ENCODE measurements at places on chromosomes 1 and 21.

GRCh38 chr1:32014199-32014947, 705 bp downstream of the KHDRBS1 start:
- no peak for DNase-seq

DNA sequence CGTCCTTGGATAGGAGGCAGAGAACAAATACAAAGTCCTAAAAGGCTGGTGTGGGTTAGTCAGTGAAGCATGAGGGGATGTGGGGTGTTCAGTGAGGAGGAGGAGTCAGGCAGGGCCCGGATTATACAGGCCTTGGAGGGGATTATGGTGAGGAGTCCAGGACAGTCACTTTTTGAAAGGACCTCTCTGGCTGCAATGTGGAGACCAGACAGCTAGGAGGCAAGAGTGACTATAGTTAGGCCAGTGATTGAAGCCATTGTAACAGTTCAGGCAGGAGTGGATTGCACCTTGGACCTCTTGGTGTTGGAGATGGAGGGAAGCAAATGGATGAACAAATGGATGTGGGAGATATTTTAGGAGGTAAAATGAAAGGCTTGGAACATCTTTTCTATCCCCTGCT, 115.8 kb downstream of the C1orf94 start:
- DNase-seq, result no peak

- no peak for DNase-seq
Observed at GRCh38 chr21:20343186-20343585, 655.0 kb upstream of the NCAM2 start.

DNA sequence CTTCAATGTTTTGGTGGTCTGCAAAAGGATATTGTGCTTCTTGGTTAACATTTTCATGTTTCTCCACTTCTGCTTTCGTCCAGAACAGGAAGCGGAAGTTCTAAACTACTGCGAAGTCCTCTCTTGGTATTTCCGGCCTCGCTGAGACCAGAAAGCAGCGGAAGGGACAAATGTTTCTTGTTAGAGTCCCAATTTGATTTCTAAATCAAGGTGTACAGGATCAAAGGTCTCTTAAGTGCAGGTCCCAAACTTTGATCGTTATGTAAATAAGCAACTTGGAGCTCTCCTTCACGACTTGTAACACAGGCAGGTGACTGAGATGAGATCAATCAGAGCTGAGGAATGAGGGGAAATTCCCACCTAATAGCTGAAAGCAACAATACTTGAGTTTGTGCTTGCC, 40.1 kb upstream of the HMCN1 start:
- DNase-seq, result no peak

GRCh38 chr1:232711996-232712395, 82.1 kb upstream of the SIPA1L2 start:
- DNase-seq, result no peak

DNA sequence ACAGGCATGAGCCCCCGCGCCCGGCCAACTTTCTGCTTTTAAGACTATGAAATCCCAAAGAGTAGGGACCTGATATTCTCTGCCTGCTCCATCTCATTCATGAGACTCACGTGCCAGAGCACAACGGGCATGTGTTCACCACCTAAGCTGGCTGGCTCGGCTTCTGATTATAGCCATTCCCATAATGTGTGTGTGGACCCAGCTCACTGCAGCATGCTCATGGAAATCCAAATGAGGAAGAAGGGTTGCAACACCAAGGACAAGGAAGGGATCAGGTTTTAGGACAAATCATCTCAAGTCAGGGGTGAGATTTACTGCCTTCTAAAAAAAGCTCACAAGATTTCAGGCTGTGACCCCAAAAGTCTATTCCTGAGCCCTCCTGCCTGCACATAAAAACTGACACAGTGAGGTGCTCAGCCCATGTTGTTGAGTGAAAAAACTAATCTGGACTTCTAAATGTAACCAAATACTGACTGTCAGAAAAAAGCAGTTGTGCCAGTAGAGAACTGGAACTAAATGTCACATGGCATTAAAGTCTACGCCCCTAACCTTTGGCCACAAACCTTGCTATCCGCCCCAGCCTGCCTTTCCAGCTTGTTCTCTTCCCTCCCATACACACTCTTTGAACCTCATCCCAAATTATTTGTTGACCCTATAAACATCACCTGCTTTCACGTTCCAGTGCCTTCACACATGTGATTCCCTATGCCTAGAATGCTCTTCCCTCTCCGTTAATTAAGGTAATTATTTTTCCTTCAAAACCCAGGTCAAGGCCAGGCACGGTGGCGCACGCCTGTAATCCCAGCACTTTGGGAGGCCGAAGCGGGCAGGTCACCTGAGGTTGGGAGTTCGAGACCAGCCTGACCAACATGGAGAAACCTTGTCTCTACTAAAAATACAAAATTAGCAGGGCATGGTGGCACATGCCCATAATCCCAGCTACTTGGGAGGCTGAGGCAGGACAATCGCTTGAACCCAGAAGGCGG, 9.1 kb upstream of the COA7 start:
- DNase-seq, result no peak

- DNase-seq, result no peak
Observed at GRCh38 chr1:44314452-44314851, 40.6 kb downstream of the ERI3 start.

- DNase-seq, result no peak
Observed at GRCh38 chr1:24963099-24963872, 33.2 kb upstream of the RUNX3 start.

GRCh38 chr1:119715542-119715941, 3.8 kb downstream of the PHGDH start:
- DNase-seq, result no peak

- peak; percentile 60 for DNase-seq
Observed at GRCh38 chr1:51192213-51192843, 43.7 kb upstream of the RNF11 start.

DNA sequence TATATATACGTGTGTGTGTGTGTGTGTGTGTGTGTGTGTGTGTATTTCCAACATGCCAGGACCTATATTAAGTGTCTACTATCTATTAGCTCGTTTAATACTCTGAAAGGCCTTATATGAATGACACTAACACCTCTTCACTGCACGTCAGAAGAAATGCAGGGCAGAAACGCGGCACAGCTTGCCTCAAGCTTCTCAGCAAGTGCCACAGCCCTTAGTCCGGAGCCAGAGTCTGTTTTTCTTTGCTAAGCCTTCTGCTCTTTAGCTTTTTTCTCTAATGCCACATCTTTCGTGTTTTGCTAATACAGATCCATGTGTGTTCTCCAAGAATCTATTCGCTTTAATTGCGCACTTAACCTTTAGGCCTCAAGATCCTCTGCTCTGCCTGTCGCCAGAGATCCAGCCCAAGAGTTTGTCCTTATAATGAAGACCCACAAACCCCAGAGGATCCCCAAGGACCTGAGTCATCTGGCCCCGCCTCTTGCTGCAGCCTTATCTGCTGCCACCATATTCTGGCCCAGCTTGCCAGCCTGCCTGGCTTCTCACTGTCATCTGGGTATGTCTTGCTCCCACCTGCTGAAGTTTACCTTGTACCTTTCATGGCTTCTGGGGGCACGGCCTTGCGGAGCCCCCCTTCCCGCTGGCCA, 2.0 kb upstream of the TRIM58 start:
- DNase-seq, result no peak

- DNase-seq, result no peak
Observed at GRCh38 chr1:15353839-15354579, 55.7 kb upstream of the EFHD2 start.

DNA sequence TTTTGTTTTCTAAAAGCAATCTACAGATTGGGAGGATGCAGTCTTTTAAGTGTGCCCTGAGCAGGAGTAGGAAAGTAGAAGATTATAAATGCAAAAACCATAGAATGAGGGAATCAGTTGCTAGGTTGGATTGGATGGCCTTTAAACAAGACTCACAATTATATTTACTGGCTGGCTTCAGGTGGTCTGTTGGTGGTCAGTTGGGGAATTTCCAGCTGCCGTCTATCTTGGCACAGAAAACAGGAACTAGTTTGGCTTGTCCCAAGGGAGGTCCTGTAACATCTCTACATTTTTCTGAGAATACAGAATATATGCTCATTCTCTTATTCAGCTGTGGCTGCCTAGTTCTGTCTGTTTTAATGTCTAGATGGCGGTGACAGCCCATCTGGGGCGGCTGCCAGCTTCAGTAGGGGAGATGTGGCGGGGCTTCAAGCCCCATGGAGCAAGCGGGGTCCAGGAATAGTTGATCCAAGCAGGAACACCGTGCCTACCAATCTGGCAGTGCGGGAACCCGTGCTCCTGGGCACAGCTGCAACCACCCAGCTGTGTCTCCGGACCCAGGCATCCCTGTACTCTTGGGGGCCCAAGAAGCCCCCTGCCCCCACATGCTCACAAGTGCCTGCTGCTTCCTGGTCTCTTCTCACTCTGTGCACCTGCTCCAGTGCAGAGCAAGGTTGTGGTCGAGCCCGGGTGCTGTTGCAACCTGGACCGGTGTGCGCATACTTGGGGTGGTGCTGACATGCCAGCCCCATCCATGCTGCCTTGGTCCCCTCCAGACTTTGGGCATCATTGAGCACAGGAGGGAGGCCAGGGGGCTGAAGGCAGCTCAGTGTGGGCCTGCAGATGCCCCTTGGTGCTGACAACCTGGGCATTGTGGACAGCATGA, 1182.6 kb downstream of the AMY1C start:
- DNase-seq, result no peak

GRCh38 chr1:55375617-55376258, 160.6 kb upstream of the USP24 start:
- peak; percentile 30 for DNase-seq

DNA sequence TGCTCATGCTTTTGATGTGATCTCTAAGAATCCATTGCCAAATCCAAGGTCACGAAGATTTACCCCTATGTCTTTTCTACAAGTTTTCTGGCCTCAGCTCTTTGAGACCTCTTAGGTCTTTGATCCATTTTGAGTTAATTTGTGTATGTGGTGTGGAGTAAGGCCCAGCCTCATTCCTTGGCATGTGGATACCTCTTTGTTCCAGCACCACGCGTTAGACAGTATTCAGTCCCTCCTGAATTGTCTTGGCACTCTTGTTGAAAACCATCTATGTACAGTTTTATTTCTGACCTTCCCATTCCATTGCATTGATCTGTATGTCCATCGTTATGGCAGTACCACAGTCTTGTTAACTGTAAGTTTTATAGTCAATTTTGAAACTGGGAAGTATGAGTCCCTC, 8.0 kb upstream of the FTCD start:
- no peak for DNase-seq

DNA sequence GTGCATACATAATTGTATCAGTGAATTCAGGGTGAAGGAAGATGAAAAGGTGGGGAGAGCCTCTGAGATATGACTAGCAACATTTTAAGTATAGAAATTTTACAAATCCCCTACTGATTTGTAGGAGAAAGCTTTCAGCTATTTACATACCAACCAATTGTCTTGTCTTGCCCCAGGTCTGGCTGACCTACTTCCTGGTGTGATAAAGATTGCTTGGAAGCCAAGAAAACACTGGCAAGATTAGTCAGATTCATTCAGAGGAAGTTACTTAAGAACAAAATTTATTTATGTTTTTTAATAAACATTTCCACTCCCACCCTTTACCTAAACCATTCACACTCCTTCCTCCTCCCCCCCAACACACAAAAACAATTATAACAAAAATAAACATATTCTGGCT, 17.5 kb downstream of the PTGS2 start:
- no peak for DNase-seq

- DNase-seq, result no peak
Observed at GRCh38 chr1:158353303-158354075, at the start of gene CD1E. Gene CD1E, plus strand, starts transcription at chr1:158353894. Its CDS starts 95 bp downstream, at chr1:158353989.

- no peak for DNase-seq
Observed at GRCh38 chr1:32240140-32240951, 6.7 kb upstream of the FAM167B start.

GRCh38 chr1:166354406-166354805, 187.6 kb upstream of the FAM78B start:
- no peak for DNase-seq

DNA sequence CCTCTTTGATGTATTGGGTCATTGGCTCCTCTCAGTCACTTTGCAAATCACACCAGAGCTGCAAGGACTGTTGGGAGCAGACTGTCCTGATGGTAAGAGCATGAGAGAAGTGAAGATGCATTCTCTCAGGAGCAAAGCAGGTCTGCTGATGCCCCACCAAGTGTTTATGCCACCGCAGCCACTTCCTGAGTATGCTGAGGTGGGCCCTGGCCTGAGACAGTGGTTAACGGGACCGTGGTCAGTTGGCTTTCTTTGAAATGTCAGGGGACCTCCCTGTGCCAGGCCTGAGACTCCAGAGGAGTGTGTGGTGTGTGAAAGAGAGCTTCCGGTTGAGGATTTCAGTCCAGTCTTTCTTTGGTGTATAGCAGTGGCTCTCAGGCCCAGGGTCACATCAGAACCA, 79.4 kb downstream of the SPATA46 start:
- no peak for DNase-seq

Data from T1000 (cell line).